ENCODE measurements at places on chromosomes 16 and 17.
A peak's percentile ranks its signal among the peaks of the same experiment; 100 is the strongest.

GRCh38 chr16:85309656-85310587 is 197.7 kb upstream of the CIBAR2 start:
- DNase-seq, result peak; percentile 93

DNA sequence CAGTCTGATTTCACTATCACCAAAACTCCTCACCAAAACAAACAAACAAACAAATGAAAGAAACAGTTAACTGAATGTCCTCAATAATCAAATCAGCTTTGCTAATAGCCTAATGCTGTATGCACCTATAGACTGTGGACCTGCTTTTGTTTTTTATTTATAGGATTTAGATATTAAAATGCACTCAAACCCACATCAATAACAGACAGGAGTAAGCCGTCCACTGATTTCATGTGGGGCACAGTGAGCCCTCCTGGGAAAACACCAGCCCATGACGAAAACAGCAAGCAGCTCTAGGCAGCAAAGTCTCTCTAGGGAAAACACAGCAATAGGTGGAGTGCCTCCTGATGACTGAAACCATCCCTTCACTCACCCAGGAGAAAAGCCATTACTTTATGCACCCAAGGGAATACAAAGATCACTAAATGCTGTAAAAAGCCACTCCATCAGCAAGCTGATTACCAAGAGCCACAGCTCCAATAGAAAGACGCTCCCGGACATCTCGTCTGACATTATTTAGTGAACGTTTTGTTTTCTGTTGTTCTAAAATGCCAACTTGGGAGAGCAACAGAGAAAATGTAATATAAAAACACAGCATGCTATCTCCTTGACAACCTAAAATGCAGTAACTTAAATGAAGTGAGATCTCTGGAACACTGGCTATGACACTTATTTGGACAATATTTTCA is 47.8 kb downstream of the ANKFY1 start:
- DNase-seq, result no peak

- no peak for DNase-seq
Observed at GRCh38 chr17:65062171-65062915, 5.8 kb upstream of the GNA13 start.

DNA sequence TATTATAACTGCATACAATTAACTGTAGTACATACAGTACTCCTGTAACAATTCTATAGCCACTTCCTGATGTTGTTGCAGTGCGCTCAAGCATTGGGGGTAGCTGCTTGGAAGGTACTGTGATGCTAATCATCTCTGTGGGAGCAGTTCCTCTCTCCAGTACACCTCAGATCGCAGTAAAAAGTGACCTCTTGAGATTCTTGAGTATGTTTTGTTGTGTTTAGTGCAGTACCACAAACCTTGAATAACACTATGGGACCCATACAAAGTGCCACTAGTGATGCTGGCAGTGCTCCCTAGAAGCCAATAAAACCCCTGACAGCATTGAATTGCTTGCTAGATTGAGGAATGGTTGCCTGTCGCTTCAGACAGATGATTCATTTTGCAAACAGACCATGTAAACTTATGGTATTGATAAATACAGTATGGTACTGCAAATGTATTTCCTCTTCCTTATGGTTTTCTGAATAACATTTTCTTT is 193.0 kb downstream of the SPECC1 start:
- DNase-seq, result no peak

- DNase-seq, result peak; percentile 99
Observed at GRCh38 chr17:81394921-81395599, at the start of gene BAHCC1. Gene BAHCC1 (plus strand): TSS chr17:81395457. CDS start chr17:81399740, 4,283 bp downstream.

GRCh38 chr16:54208237-54208636 is 78.3 kb downstream of the IRX3 start:
- no peak for DNase-seq

- DNase-seq, result no peak
Observed at GRCh38 chr17:41848788-41849187, 11.2 kb downstream of the KLHL10 start.

GRCh38 chr17:66339561-66339960 is 37.1 kb downstream of the PRKCA start:
- no peak for DNase-seq

- no peak for DNase-seq
Observed at GRCh38 chr17:362721-363120, 10.1 kb upstream of the RPH3AL start.

DNA sequence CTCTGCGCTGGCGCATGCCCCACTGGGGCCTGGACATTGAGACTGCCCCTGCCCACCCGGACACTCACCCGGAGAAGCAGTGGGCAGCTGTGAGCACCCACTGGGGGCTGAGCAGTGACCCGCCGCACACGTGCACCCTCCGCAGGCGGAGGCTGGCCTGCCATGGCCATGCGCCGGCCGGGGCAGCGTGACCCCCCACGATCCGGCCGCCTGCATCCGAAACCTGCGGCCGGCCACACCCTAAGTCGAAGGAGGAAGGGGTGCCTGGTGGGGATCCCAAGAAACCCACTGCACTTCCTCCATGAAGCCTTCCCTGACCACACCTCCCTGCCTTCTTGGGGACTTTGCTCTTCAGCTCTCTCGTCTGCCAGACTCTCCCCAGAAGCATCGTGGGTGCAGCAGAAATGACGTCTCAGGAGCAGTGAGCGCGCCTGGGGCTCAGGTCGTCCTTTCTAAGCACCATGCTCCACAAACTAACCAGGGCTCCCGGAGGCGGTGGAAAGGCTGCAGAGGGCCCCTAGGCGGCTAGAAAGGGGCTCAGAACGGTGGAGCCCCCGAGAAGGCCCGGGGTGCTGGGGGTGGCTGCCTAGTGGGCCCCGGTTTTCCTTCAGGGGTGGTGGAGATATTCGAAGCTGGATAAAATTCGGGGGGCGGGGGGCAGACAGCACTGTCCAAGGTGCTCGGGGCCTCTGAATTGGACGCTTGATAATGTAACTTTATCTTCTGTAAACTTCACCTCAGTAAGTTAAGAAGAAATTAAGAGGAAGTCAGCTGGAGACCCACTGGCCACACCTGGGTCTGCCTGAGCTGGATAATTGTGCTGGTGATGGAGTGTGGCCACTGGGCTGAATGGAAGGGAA is 1.5 kb downstream of the TPSG1 start:
- no peak for DNase-seq

GRCh38 chr17:65312718-65313377 is 175.7 kb downstream of the RGS9 start:
- DNase-seq, result no peak

- DNase-seq, result no peak
Observed at GRCh38 chr16:50154420-50154950, 1.4 kb downstream of the TENT4B start.

- peak; percentile 4 for DNase-seq
Observed at GRCh38 chr16:76653390-76654026, 376.3 kb downstream of the CNTNAP4 start.

GRCh38 chr17:1999557-2000251 is 25.4 kb downstream of the RTN4RL1 start:
- DNase-seq, result no peak

DNA sequence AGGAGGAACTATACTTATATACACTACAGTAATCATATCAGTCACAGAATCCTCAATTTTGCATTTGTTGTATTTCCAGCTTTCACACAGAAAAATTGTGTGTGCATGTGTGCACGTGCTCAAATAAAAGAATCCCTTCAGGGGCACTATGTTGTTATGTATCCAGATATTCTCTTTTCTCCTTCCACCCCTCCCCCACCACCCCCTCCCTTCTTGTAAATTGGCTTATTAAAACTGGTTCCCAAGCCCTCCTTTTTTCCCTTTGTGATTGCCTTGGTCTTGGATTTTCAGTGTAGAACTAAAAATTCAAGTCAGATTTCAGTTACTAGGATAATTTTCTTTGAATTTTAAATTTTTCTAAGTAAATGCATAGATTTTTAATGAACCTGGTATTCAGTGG is 86.3 kb downstream of the WNT3 start:
- DNase-seq, result no peak

DNA sequence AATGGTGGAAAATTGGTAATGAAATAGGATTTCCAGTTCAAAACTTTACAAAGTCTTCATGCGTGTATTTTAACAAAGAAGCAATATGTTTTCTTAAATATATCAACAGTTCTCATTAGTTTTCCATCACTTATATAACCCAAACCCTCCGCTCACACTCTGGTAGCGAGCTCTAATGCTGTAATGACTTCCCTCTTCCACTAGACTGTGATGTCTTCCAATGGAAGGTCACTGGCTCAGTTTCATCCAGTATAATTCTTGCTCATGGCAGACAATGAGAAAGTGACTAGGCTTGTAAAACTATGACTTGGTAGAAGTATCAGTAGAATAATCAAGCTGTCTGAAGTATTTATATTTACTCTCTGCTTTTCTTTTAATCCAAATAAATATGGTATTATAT is 32.8 kb downstream of the NETO2 start:
- no peak for DNase-seq

- DNase-seq, result no peak
Observed at GRCh38 chr16:74874123-74874522, 99.5 kb upstream of the FA2H start.

- peak; percentile 62 for DNase-seq
Observed at GRCh38 chr16:69188236-69188549, 1.2 kb downstream of the SNTB2 start.

DNA sequence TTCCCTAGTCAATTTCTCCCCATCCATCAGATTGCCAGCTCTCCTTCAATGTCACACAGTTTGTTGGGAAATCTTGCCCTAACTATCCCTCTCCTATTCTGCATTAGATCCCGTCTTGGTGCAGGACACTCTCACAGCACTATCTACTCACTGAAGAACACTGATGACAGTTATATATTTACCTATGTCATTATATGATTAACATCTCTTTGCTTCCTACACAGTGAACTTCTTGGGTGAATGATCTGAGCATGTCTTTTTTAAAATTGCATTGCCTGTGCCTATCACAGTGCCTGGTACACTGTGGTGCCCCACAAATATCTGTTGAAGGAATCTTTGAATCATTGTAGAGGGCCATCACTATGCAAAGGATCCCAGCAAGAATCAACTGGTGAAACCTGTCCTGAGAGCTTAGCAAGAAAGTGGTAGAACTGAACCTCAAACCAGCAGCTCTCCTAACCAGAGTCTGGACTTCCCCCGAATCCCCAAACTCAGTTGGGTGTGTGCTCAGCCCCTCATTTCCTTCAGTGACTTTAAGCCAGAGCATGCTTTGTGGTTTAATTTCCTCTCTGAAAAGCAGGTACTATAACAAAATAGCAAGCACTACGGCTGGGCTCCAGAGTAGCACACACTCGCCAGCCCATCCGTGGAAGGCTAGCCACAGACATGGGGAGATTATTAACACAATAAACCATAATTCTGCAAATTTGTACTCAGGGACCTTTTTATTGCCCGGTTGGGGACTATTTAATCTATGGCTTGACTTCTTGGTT is 680.7 kb upstream of the SALL1 start:
- no peak for DNase-seq

DNA sequence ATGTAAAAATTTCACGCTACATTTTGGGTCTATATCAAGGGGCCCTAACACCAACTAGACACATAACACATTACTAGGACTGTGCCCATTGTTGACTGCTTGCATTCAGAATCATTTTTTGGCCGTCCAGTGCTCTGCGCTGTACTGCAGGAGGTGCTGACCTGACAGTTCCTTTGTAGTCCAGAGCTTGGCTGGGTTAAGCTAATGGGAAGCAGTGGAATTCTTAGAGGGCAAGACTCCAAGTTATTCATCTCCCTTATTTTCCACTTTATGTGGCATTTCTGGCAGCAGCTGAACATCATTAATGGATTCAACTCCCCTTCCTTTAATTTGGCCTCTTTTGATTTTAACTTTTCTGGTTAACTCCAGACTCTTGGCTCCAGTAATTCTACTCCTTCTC is 351.7 kb downstream of the CDH8 start:
- no peak for DNase-seq

DNA sequence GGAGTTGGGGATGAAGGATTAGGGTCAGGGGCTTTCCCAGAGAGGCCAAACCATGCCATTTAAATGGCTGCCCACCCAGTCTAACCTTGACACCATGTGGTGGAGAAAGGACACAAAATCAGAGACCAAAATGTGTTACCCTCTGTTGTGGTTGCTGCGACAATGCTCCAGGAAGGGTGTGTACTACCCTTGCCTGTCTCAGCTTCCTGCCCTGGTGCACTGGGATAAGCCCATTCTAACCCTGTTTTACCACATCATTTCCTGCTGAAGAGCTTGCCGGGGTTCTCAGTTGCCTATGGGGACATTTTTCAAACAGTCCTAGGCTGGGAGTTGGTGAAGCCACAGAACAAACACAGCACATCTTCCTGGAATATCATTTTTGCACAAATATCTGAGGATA is 4.9 kb downstream of the OR4D1 start:
- DNase-seq, result no peak

DNA sequence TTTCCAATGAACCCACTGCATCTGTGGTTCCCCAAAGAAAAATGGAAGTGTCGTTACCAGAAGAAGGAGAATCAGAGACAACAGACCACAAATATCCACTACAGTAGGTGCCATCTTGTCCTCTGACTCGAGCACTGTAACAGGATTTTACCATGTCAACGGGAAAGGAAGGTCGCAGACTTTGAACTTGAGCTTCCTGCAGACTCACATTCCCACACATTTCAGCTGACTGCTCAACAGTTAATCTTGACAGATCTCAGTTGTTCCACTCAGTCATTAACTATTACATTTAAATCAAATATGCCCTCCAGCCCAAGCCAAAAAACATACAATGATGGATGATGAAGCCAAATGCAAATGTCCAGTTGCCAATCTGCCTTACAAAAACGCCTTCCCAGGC is 37.0 kb downstream of the GAS7 start:
- DNase-seq, result no peak

GRCh38 chr16:2779978-2780898 is 3.2 kb upstream of the ELOB start:
- DNase-seq, result no peak

DNA sequence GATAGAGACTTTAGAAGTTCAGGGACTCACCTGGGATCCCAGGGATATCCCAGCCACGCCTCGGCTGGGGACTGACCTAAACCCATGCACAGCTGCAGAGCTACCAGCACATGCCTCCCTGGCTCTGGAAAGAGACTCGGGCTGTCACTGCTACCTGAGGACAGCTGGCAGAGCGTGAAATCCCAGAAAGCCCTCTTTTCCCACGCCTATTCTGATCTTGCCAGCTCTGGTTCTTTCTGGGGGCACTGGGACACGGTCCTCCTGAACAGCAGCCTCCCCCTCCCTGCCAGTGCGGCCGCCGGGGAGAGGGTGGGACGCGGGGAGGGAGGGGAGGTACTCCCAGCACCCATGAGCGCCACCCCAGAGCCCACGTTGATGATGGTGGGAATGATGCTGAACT is 10.8 kb downstream of the P2RX5 start:
- no peak for DNase-seq

DNA sequence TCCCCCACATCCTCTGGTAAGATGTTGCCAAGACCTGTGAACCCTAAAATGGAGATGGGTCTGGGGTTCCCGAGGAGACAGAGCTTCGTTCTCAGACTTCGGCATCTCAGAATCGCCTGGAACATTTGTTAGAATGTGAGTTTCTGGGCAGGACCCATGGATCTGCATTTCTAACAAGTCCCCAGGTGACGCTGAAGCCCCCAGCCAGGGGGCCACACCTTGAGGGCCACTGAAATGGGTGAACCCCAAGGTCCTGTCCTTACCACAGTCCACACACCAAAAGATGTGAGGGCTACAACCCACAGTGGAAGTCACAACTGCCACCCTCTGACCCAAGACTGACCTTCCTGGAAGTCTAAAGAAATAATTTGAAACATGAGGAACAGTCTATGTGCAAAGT is 14.0 kb downstream of the MPP3 start:
- DNase-seq, result no peak

- DNase-seq, result no peak
Observed at GRCh38 chr17:7818746-7819645, 15.0 kb upstream of the KDM6B start.

- no peak for DNase-seq
Observed at GRCh38 chr17:61970030-61970429, 42.2 kb upstream of the INTS2 start.

Measured in retinal pigment epithelial cell (primary cell).